Inflammatory macrophage treated with lipopolysaccharide for 4 hours (primary cell): ENCODE measurements at places on chromosomes 7 and 10.

DNA sequence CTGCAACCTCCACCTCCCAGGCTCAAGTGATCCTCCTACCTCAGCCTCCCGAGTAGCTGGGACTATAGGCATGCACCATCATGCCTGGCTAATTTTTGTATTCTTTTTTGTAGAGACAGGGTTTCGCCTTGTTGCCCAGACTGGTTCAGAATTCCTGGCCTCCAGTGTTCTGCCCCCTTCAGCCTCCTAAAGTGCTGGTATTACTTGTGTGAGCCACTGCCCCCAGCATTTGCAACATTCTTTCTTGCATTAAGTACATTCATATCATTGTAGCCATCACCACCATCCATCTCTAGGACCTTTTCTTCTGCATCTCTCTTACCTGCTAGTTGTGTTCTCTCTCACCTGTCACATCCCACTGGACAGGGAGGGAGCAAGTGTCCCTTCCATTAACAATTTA, 35.5 kb upstream of the HYAL4 start:
- no peak for DNase-seq

DNA sequence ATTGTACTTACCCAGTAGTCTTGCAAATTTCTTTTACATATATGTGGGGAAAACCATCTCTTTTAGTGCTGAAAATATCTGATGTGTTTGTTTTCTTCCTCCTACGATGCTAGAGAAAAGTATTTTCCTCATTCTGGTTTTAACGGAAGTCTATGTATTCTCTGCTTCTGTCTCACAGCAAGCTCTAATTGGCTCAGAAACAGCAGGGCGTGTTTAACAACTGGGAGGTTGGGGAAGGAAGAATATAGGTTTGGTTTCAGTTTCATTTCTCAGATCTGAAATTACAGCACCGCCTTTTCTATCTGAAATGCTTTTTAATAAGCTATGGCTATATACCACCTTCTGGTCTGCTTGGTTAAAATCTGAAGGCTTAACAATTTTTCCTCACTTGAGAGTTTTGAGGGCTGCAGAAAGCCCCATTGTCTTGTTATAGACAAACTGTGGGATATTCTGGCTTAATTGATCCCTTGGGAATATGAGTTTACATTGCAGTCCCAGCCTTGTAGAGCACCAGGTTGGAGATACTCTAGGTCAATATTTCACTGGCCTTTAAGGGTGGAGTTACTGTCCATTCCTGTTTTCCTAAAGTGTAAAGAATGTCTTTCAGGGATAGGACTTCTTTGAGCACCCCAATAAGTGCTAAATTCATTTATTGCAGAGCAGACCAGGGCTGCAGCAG, at the start of gene SAMD9:
SAMD9 (minus strand) TSS at position 128 of the 679 bp plus-strand sequence. CDS start 11,882 bp downstream, outside the sequence.
- peak; percentile 97 for DNase-seq

DNA sequence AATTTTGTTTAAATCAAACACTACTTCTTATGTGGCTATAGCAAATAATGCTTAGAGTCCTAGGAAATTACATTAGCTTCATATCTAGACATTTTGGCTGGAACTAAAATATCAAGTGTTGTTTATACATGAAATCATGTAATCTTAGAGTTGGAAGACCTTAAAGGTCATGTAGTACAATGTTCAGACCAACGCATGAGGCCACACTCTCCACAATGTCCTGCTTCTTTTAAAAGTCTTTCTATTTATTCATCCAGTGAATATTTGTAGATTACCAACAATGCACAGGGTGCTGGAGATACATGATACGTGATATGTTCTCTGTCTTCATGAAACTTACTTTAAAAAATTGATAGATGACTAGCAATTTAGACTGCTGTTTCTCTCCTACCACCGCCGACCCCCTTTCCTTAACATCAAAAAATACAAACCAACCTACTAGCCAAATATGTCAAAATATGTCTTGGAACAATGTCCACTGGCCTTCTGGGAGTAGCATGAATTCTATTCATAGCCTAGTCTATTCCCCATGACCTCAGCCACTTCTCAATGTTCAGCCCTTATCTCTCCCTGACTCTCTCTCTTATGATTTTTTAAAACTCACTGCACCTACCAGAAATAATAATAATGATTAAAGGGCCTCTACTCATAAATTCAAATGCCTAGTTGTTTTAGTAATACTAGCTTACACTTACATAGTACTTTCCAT, 59.5 kb upstream of the CAV2 start:
- no peak for DNase-seq

DNA sequence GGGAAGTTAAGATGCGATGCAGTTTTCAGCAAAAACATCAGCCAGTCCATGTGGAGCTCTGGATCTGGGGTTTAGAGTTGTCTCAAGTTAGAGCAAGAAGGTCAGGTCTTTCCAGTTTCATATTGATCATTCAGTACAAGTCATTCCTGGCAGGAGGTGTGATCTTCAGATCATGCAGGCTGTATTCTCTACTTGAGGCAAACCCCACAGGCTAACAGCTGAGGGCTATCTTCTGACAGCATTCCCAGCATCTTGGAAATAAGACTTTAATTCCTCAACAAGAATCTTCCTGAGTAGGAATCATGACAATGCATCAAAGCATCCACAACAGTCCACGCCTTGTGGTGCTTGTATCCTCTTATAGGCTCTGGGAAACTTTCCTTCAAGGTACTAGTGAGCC, 94.9 kb upstream of the ZNF438 start:
- DNase-seq = no peak

- no peak for DNase-seq
Observed at GRCh38 chr7:2126621-2127020, 106.1 kb downstream of the MAD1L1 start.

- DNase-seq = peak; percentile 39
Observed at GRCh38 chr10:13852872-13853271, 266.1 kb downstream of the PRPF18 start.

DNA sequence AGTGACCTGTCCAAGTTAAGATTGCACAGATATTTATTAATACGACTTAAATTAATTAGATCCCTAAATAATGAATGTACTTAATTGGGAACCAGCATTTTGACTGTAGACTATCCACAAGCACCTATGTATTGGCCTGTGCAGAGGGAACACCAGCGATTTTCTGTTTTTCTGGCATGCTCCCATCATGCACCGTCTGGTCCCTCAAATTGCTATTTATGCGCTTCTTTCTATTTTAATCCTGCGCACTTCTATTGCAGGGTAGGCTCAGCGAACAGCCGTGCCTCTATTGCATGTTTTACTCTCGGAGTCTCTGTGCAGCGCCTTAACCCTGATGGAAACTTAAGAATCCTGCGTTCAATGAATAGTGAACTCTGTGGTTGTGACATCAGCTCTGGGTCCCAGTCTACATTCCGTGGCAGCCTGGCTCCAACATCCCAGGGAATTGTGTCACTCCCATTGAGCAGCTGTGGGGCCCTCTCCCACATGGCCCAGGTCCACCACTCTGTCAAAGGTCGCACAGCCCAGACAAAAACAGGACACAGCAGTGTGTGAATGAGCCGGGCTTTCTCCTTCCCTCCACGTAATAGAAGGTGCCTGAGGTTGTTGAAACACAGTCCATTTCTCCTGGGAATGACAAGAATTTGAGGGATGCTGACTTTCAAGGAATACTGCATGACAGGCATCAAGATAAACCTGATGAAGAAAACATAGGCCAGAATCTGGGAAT, 239.7 kb upstream of the KLF6 start:
- DNase-seq = no peak

- no peak for DNase-seq
Observed at GRCh38 chr10:121597504-121598262, 561 bp downstream of the FGFR2 start.

GRCh38 chr10:11024596-11024995, 6.9 kb downstream of the CELF2 start:
- DNase-seq = peak; percentile 67

DNA sequence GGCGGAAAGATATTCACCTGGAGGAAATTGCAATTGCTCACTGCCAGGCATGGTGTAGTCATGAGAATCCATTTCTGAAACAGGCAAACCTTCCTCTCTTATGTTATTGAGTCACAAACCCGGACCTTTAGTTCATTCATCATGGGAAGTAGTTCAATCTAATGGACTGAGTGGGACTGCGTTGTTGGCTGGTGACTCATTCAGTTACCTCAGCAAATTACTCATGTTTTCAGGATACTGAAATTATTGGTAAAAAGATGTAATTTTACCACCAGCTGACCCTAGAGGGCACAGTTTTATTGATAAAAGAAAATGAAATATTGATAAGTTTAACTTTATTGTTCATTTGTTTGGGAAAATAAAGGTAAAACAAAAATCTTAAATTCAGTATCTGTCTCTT, 1194.4 kb upstream of the SORCS1 start:
- DNase-seq = peak; percentile 53

DNA sequence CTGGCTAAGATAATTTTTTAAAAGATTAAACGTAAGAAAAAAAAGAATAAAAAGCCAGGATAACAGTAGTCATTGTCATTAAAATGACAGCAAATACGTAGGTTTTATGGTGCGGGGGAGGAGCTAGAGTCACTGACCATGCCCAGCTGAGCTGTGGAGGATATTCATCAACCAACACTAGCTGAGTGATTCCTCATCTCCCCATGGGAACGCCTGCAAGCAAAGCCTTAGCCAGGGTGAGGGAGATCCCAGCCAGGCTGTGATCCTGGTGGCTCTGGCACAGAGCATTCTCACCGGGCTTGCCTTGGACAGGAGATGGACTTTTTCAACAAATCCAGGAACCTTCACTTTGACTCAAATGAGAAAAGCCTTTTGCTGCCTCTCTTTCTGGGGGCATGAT, 94.2 kb downstream of the HIP1 start:
- no peak for DNase-seq
